Activated T-helper 2 cell treated with anti-CD3 and anti-CD28 coated beads, Interferon-gamma antibody, Interleukin-2, Interleukin-4, amounts not matched to agents 10 μg/mL and 5 μg/mL and 100 μg/mL, durations not matched to agents 14 hours and 24 hours and 36 hours (primary cell): ENCODE measurements at places on chromosomes 3 and 15.

DNA sequence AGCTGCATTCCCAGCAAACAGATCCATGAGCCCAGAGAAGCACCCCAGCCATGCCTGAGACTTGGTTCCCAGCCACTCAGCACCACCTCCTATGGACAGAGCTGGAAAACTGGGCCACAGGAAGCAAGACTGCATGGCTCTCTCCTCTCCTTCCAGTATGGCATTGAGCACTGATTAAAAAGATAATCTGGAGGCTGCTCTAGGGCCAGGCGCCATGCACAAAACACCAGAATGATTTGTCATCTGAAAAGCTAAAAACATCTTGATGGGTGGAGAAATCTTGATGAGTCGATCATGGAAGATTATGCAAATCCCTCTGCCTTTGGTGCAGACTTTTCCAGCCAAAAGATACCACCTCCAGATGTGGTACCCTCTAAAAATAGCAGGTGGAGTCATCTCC is 62.7 kb upstream of the MRPS22 start:
- no peak for DNase-seq

DNA sequence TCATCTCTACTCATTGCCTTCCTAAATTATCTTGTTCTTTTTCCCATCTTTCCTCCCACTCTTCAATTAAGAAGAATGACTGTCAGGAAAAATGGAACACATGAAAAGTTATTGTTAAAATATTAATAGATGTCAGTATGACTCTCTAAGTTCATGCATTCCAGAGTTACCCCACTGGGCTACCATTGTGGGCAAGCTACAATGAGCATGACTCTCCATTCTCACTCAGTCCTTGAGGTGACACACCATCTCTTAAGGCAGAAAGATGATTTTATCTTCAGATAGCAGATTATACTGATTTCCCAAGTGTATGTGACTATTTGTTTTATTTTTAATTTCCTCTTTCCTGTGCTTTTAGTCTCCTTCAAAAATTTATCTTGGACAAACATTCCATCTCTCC is 144.3 kb downstream of the ALCAM start:
- no peak for DNase-seq

DNA sequence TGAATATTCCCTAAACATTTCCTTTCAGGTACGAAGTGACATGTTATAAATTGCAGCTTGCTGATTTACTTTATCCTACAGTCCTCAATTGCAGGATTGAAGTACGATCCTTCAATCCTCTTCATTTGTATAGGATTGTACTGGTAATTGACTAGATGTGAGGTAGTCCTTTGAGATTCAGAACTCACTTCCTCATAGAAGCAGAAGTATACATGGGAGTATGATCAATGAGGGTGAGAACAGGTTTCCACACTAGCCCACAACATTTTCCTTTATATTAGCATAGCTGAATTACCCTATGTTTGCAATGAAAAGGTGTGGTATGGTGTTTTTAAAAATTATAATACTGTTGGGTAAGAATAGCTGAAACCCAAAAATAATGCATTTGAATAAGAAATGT is 160.0 kb upstream of the UMPS start:
- no peak for DNase-seq

DNA sequence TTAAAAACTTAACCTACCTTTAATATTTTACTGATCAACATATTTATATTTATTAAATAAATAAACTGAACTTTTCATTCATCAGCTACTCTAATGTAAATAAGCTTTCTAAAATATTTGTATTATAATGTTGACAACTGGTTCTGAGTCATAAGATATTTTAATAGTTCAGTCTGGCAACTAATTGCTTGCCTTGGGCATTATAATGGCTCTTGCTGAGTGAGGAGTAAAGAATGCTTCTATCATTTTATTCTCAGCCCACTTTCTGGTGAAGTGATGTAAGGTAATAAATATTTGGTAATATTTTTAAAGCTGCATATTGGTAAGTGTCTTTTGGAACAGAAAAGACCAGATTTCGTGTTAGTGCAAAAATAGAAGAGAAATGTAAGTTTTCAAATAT is 81.5 kb downstream of the DIPK2A start:
- no peak for DNase-seq

DNA sequence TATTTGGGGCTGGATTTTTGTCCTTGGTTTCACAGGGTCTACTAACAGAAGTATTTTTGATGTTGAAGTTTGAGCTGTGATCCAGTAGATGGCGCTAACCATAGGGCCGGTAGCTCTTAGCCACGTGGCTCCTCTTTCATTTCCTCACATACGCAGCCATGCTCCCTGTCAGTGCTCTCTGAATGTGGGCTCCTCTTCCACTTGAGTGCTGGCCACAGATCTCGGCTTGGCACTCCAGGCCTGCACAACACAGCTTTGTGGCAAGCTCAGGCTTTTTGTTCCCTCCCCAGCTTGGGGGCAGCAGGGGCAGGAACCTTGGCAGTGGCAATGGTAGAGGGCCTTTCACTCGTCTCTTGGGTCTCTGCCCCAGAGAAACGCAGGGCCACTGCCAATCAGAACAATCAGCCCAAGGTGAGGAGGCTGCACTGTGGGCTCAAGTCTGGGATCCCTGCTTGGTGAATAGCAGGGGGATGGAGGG is 18.6 kb upstream of the DNAAF4 start:
- no peak for DNase-seq

DNA sequence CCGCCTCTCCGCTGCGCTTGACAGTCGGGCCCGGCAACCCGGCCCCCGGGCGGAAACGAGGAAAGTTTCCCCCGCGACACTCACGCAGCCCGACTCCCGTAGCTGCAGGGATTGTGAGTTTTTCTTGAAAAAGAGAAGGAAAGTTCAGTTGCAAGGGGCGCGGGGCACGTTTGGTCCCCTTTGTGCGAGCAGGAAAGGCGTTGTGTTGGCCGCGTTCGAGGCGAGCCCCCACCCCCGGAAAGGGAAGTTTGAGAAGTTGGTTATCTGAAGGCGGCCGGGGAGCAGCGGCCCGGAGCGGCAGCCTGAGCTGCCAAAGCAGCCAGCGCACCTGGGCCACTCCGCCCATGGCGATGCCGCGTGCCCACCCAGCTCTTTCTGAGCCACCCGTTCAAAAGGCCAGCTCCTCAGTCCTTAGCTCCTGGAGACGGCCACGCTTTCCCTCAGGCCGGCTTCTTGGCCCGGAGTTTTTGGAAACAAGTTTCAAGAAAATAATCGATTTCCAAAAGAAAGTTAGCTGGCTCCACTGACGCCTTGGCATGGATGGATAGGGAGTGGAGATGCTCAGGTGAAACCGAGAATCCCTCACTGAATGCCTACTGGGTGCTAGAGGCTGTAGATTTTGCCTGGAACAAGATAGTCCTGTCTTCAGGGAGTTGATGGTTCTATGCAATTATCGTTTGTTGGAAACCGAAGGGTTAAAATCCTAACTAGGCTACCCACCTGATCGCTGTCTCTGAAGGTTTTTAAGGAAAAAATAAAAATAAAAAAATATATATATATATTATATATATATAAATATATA is 832 bp downstream of the TGFBR2 start:
- DNase-seq, result peak; percentile 60

DNA sequence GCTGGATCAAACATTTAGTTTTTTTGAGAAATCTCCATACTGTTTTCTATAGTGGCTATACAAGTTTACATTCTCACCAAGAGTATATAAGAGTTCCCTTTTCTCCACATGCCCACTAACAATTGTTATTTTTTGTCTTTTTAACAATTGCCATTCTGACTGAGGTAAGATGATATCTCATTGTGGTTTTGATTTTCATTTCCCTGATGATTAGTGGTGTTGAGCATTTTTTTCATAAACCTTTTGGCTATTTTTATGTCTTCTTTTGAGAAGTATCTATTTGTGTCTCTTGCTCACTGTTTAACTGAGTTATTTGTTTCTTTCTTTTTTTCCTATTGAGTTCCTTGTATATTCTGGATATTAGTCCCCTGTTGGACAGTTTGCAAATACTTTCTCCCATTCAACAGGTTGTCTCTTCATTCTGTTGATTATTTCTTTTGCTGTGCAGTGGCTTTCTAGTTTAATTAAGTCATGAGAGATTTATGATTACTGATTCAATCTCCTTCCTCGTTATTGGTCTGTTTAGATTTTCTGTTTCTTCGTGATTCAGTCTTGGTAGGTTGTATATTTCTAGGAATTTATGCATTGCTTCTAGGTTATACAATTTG is 6.7 kb upstream of the RNF13 start:
- DNase-seq, result no peak

- DNase-seq, result no peak
These were observed 123.8 kb downstream of the C3orf70 start for GRCh38 chr3:185029086-185029485.

DNA sequence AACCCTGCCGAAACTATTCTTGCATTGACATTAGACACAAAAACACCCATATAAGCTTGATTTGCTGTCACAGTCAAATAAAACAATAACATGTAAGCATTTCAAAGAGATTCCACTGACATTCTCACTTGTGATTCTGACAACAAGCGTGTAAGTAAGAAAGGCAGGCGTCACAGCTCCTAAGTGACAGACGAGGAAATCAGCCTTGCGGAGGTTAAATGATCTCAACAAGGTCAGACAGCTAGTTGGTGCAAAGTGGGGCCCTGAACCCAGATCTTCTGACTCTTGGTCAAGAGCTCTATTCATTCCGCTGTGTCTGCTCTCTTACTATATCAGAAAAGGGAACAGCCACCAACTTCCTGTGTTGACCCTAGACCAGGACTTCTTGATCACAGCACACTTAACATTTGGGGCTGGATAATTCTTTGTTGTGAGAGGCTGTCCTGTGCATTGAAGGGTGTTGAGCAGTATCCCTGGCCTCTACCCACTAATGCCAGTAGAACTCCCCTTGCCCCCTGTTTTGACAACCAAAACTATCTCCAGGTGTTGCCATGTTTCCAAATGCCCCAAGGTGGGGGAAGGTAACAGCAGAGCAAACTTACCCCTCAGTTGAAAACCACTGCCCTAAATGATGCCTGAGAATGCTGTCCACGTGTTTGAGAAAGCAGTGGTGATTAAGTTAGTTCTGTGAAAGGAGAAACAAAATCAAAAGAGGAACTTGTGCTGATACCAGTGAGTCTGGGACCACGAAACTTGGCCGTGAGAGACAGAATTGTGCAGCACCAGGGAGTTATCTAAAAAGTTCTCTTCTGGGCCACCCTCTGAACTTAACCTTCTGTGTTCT is 86.1 kb downstream of the LIPC start:
- DNase-seq, result no peak

- DNase-seq, result no peak
These were observed 684.3 kb upstream of the DPPA4 start for GRCh38 chr3:110021659-110022058.

DNA sequence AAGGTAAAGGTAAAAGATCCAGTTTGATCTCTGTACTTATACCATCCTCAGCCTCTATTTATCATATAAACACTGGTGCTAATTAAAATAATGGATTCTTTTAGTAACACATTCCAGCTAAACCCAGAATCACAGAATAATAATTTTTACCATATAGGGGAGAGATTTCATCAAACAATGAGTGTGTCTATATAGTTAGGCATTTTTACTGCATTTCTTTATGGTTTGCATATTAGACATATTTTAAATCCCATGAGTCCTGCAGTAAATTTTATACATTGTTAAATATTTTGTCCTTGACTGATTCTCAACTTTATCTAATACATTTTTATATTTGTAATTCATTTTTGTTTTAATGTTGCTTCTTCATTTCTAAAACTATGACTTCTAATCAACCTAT is 323.7 kb upstream of the AGTR1 start:
- no peak for DNase-seq

DNA sequence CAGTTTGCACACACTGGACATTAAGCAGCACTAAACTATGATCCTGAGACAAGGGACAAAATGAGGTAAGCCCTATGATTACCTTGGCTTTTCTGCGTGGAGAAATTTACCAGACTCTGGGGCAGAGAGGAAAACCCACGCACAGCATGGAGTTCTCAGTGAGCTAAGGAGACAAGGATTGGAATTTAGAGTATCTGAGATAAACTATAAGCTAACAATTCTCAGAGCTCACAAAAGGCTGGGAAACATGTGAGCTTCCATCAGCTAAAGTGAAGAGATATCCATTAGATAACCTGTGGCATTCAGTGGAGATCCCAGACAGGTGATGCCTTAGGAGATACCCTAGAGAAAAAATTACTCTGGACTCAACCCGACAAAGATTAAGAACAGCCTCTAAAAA is 48.7 kb downstream of the NBEAL2 start:
- DNase-seq, result no peak

DNA sequence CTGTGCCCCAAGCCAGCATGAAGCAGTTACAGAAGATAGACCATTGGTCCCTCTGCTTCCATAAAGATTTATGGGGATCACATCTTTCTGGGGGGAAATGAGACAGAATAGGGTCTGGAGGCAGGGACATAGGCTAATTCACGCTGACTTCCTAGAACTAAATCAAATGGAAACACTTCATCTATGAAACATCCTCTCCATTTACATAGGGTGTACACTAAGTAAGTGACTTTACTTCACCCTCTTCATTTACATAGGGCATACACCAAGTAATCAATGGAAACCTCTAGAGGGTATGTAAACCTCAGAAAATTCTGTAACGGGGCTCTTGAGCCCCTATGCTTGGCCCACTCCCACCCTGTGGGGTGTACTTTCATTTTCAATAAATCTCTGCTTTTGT is 10.1 kb downstream of the LINS1 start:
- no peak for DNase-seq

DNA sequence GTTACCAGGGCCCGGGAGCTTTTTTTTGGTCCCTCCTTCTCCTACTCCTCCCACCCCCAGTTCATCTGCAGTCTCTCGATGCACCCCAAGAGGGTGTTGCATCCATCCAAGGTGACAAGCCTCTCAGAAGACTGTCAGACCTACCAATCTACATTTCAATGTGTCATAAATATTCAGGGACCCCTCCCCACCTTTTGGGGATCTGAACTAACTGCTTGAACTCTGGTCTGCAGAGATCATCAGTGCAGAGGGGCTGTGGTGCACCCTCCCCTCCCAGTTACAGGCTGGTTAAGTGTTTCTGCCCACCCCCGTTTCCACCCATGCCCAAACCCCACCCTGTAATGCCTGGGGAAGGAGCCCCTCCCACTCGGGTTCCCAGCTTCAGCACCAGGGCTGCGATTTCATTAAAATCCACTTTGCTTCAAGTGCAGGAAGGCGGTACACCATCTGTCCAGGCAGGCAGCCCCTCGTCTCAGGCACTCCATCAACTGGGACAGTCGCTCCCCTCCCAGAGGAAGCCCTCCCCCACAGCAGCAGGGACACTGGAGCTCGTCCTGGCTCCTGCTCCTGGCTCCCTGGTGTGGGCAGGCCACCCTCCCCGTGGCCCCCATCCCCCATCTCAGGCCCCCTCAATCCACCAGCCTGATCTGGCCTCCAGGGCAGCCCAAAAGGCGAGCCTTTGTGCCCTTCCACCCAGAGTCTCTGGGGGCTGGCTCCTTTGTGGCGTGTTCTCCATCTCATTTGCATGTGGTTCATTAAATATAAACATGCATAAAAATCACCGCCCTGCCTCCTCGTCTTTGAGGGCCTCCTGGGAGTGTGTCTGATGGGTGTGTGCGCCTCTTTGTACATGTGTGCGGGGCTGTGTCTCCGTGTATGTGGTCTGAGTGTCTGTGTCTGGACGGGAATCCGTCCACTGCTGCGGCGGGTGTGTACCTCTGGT is 32.3 kb downstream of the RNU5B-1 start:
- DNase-seq, result no peak

- DNase-seq, result no peak
These were observed 26.4 kb upstream of the SCN10A start for GRCh38 chr3:38842266-38842965.
